Metanephros (tissue), 2 donors: ENCODE measurements at places on chromosomes 16 and 17. TPM values are rescaled to one million over a fixed set of nuclear protein-coding genes. Genes with fewer than 3 reads are reported as not detected.

Gene ABCA10
- total RNA-seq: 9.3 TPM

Gene INCA1
- 0.58 TPM for total RNA-seq

Gene HBM
- 135 TPM for total RNA-seq

Gene VASN
- total RNA-seq: 94.4 TPM

Gene KIF2B
- not detected for total RNA-seq

Gene KRT16
- not detected for total RNA-seq

Gene DPEP3
- not detected for total RNA-seq

Gene FBXW10B
- total RNA-seq: 0.41 TPM

Gene TNK1
- 5.5 TPM for total RNA-seq

Gene RDM1
- total RNA-seq: 0.93 TPM

Gene NAGS
- 8.9 TPM for total RNA-seq

Gene CHST4
- total RNA-seq: not detected

Gene SOX9
- total RNA-seq: 9.7 TPM
